ENCODE measurements at places on chromosomes 2 and 18.

DNA sequence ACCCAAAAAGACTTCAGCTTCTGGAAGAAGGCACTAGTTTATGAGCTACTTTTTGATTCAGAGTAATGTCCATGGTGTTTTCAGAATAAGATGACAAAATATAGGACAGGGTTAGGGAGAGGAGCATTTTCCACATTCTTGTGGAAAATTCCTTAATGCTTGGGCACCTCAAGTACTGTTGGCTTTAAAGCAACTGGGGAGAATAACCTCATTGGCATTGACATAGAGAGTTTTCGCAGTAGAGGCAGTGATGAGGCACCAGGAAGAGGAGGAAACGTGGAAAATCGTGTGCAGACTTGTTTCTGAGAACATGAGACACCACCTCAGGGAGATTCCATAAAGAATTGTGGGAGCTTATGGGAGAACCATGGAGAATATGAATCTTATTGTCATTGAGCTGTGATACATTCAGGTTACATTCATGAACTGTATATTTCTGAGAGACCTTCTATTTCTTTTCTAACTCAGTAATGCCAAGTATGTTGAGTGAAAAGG lies 929.0 kb upstream of the NRXN1 start:
- DNase-seq = no peak

- DNase-seq = no peak
These were observed 44.3 kb downstream of the MYCN start for GRCh38 chr2:15984368-15985255.

DNA sequence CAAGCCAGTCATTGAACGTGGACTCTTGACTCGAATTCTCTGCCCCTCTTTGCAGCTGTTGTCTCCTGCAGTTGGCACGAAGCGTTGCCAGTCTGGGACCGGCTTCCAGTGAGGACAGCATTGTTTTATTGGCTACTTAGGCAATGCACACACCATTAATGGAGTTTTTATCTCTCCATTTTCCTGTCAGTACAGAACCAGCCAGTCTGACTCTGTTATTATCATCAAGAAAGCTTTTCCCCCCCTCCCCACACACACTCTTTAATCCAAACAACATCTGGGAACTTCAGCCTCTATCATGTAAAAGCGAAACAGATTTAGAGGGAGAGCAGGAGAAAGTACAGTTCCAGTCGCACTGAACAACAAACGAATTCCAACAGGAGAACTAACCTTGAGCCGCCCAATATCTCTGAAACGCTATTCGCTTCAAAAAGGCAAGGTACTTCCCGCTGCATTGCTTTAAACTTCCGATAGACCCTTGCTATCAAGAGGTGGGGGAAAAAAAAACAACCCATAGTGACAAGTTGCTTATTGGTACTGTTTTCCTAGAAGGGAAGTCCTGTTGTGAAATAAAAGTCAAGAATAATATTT lies 38.2 kb downstream of the ACVR1 start:
- no peak for DNase-seq

DNA sequence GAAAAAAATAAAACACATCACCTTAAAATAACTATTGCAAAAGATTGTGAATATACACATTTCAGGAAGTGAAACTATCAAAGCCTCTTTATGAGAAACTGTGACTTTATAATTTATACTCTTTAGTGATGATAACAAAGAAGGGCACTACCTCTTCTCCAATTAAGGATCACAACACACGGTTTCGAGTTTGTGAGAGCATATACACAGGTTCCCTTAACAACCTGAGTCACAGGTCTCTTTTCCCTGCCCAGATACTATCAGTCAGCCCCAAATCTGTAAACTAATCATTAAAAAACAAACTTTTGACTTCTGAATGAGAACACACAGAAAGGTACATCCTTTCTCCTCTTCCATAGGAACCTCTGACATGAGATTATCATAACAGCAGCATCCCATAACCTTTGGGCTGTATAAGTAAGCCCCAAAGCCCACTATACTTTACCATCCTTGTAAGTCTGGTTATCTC lies 44.9 kb downstream of the PTPN2 start:
- DNase-seq = peak; percentile 25

- DNase-seq = no peak
These were observed 55.3 kb downstream of the MYCN start for GRCh38 chr2:15995603-15996002.

DNA sequence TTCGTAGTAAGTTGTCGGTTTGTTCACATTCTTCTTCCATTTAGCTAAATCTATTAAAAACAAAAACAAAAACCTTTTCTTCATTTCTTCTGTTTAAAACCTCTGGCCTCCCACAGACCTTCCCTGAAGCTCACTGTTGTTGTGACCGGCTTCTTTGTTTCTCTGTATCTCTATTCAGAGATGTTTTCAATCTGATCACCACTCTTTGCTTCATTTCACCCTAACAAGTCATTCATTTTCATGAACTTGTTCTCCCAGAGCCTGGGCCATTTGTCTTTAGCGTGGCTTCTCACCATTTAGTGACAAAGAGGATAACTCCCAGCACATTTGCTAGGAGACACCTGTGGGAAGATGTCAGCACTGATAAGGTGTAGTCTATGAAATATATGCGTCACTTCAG lies 794.2 kb downstream of the ERBB4 start:
- no peak for DNase-seq
